CMK (cell line): ENCODE measurements at places on chromosomes 11 and 22.

GRCh38 chr11:74672956-74673692, 58.1 kb downstream of the CHRDL2 start:
- DNase-seq: no peak

- no peak for DNase-seq
Measured at GRCh38 chr11:94583866-94584500, 16.8 kb downstream of the PIWIL4 start.

GRCh38 chr22:40510631-40511364, 125.7 kb downstream of the MRTFA start:
- no peak for DNase-seq

DNA sequence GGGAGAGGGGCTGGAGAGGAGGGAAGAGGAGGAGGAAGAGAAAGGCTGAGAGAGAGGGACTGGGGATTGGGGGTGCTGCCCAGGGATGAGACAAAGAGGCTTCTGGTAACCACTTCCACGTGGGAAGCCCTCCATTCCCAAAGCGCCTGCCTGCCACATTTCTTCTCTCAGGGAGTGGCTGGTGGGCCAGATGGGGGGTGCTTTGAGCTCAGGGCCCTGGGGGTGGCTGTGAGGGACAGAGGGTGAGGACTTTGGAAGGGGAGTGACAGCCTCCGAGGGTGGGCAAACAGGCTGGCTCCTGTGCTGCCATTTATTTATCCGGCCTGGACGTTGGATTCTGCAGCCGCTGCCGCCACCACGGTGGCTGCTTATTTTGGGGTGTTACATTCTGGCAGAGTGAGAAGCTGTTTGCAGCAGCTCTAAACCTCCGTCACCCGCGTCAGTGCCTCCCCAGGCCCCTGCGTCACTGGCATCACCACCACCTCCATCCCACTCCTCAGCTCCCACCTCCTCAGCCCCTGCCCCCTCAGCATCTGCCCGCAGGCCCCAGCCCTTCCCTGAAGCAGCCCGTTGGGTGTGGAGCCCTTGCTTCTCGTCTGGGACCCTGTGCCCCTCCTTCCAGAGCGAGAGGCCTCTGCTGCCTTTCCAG, 1.6 kb downstream of the RTN4RL2 start:
- DNase-seq: no peak

DNA sequence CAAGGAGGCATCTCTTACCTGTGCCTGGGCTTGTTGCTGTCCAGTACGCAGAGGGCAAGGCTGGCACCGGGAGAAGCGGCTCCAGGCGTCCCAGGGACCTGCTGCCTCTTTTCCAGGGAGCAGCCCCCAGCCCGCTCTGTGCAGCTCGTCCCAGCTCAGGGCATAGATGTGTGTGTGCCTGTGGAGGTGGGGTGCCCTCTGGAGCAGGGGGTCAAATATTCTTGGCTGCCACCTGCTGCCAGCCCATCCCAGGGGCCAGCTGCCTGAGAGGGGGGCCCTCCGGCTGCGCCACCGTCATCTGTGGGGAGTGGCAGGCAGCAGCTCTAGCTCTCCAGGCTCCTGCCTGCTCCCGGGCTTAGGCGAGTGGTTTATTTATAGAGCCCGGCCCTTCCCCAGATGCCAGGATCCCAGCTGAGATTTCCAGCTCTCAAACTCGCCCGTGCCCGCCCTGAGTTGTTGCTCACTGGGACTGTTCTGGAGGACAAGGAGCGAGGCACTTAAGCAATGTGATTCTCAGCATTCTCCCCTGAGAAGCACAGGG, 87.5 kb downstream of the RTL6 start:
- no peak for DNase-seq

DNA sequence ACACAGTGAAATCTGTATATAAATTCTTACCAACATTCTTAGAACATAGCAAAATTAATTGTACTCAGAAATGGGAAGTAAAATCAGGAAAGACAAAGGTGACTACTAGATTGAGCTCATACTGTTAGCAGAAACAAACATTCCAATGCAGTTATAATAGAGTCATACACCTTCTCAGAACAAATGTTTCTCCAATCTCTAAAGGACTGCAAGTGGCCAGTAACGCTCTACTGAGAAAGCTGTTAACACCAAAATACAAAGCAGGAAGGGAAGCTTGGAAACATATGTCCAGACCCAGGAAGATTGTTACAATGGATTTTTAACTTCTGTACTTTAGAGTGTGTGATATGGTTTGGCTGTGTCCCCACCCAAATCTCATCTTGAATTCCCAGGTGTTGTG, 341.5 kb downstream of the LARGE1 start:
- DNase-seq: no peak

DNA sequence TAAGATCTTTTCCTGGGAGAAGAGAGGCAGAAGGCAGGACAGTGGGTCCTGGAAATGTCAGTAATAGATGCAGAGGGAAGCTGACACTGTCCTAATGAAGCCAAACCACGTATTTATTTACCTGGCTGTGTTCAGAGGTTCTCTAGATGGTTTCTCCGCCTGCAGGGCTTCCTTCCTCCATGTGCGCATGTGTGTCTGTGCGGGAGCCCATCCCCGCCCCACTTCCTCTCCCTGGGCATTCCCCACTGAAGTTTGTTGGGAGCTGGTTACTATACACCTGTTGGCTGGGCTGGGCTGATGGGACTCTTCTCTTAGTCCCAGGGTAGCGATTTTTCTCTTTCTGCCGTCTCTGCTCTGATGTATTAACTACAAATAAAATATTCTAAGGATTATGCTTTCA, 204.9 kb upstream of the TBCEL start:
- DNase-seq: no peak

DNA sequence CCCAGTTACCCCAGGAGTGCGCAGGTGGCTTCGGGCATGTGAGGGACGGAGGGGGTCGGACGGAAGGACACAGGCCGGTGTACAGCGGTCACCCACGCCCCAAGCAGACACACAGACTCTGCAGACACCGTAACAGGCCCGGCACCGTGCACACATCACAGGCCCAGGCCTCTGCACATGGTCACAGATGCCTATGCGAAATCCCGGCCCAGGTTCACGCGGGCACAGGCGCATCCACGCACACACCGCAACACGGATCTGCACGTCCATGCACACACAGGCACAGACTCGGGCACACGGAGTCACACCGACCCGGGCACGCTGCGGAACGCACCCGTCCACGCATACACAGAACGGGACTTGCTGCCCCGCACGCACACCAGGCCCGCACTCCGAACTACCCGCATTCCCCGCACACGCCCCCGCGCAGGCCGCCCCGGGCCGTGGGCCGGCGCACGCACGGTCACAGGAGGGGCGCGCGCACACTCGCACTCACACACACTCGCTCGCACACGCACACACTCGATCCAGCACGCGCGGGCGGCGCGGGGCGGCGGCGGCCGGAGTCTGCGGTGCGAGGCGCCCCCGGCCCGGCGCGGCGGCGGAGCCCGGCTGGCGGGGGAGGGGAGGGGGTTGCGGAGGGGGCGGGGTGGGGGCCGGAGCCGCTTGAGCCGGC, at the start of gene MGAT3:
TSS of gene MGAT3 (plus strand) at position 491 of the 676 bp plus-strand sequence. CDS start 30,336 bp downstream, outside the sequence.
- no peak for DNase-seq

DNA sequence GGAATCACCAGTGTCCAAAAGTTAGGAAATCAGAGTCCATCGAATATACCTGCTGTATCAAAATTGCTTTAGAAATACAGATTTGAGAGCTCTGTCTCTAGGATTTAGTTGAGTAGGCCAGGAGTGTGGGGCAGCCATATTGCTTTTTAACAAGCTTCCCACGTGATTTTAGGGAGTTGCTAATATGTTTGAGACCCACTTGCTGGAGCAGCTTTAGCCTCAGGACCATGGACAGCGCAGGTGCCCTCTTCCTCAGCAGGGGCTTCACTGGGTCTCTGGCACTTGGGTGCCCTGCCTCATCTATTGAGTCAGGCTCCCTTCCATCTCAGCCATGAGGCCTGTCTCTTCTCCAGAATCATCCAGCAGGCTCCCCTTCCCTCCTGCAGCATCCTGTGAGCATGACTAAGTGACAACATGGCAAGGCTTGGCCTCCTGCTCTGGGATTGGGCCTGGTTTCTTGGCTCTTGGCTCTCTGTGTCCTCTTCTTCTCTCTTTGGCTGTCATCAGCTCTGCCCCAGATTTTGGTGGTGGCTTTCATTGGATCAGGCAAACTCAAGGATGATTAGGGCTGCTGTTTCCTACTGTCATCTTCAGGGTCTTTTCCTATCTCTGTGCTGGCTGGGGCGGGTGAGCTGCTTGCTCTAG, 70.0 kb downstream of the SGSM1 start:
- peak; percentile 4 for DNase-seq

GRCh38 chr22:37228106-37229011, 15.7 kb downstream of the RAC2 start:
- DNase-seq: no peak

GRCh38 chr11:75276186-75276585, 35.6 kb downstream of the TPBGL start:
- DNase-seq: no peak

- DNase-seq: no peak
Measured at GRCh38 chr11:30282289-30282631, 40.6 kb upstream of the ARL14EP start.

- DNase-seq: no peak
Measured at GRCh38 chr11:44774108-44774507, 47.3 kb downstream of the TSPAN18 start.

- no peak for DNase-seq
Measured at GRCh38 chr11:115499241-115499799, 4.9 kb downstream of the CADM1 start.

DNA sequence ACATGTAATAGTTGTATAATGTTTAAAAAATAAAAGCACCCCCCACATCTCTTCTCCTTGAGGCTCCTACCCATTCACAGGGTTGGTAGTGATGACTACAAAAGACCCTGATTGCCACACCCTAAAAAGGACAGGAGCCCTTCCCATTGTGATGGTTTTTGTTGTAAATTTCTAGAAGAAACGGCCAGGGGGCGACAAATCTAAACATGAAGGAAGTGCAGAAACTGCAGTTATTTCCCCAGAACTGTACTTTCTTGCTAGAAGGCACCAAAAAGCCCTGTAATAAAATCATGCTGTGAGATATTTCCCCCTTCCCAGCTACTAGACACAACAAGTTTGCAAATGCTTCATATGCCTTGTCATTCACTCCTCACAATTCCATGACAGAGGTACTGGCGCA, 10.8 kb downstream of the PRR5L start:
- no peak for DNase-seq

DNA sequence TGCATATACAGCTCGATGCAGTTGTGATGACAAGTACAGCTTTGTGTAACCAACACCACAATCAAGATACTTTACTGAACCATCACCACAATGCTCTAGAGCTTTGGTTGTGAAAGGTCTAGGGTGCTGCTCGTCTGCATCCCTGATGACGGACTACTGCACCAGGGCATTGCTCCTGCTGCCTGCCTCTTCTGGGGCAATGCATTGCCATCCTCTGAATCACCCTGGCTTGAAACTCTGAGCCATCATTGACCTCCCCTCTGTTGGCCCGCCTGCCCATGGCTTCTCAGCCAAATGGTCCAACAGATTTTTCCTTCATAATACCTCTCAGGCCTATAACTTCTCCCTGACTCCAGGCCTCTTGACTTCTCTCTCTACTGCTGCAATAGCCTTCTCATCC, 77.4 kb upstream of the CSNK2A3 start:
- no peak for DNase-seq

DNA sequence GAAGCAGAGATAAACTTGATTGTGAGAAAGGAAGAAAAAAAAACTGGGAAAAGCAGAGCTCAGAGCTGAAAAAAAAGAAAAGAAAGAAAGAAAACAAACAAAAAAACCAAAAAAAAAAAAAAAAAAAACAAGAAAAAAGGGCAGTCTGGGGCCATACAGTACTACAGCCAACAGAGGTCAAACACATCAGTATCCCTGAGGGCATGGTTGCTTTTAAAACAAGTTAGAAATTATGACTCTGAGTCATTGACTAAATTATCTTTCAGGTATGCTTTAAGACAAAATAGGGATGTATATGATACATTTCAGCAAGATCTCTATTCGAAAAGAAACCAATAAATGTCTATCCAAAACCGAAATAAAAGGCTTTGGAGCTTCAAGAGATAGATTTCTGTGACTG, 37.1 kb upstream of the TLCD5 start:
- no peak for DNase-seq

DNA sequence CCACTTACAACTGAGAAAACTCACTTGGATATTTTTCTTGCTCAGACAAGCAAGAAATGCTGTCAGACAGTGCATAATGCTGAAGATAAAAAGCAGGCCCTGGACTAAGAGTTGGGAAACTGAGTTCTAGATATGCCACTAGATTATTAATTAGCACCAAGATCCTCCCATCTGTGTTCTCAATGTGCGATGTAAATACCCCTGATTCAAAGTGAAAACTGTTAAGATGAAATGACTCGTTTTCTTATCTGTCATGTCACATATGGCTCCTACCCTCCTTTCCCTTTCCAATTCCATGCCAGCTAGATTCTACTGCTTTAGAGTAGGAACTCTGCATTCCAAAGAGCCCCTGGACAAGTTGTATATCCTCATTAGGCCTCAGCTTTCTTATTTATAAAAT, 88.9 kb upstream of the CLNS1A start:
- no peak for DNase-seq

DNA sequence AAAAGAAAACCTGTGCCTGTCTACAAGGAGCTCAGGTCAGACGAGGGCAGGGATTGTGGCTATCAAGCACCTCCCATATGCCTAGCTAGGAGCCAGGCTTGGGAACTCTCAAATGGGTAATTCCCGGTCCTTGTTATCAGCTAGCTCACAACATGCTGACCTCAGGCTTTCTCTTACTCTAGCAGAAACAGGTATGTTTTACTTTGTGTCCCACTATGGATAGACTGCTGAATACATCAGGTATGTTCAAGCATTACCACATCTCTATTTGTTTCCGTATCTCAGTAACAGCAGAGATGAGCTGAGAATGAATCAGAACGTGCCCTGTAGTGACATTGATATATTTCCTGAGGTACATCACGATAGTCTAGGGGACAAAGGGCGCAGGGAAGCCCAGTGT, 29.4 kb downstream of the SHISA8 start:
- no peak for DNase-seq

- no peak for DNase-seq
Measured at GRCh38 chr22:28799606-28800307, 612 bp downstream of the XBP1 start.

DNA sequence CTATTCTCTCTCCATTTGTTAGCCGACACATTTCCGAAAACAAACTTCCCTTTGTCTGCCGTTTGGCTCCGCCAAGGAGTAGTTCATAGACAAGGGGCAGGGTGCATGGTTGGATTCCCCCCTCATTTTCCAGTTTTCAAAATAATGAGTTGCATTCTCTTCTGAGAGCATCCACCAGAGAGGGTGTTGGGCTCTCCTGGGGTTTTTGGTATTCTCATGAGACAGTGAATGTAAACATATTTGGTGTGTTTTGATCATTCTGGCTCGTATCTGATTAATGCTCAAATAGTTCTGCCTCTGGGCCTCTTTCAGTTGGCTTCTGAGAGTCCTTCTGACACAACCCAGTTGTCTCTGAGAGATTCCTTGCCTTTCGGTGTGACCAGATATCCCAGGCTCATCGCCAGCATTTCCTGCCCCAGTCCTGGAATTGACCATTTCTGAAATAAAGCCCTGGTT, 21.7 kb downstream of the GRAMD4 start:
- no peak for DNase-seq

DNA sequence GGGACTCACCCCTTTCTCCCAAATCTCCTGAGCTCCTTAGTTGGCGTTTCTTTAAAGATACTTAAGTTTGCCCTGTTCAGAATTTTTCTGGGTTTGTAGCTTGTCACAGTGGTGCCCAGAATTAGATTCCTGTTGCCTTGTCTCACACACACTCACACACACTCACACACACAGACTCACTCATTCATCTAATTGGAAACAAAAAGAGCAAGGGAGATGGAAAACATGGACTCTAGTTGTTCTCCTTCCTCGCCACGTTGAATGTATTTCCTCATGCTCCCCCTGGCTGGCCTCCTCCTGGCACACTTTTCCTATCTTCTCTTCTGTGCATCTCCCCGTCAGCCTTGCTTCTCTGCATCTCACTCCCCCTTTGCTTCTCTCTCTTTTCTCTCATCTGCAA, 752.3 kb downstream of the NTM start:
- no peak for DNase-seq
